ENCODE measurements at places on chromosomes 11 and 22. TPM values are rescaled to one million over a fixed set of nuclear protein-coding genes. Genes with fewer than 3 reads are reported as not detected.

DNA sequence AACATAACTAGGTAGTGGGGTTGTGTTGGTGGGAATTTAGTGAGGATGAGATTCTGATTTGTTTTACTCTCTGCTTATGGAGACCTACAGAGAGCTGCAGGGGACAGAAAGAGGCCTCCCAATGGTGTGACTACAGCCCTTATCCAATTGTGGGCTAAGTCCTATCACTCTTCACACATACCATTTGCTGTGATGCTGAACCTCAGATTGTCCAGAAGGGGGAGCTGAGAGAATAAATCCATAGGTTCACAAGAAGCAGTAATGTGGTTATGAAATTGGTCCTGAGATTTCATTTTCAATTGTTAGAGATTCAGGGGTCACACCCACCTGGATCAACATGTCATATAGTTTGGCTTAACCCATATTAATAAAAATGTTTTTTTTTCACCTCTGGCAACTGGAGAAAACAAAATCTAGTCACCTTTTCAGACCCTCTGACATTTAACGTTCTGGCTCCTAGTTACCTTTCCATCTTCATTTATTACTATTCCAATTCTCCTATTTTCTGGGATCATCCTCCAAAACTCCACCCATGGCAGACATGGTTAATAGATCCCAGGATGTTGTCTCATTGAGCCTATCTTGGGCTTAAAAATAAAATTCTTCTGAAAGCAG is 53.3 kb upstream of the PTPN5 start:
- H3K4me1 ChIP-seq = no peaks in the 10 kb centered on the region
- H3K36me3 ChIP-seq = no peaks in the 10 kb centered on the region
- H3K27me3 ChIP-seq = peaks cover 7% of the 10 kb centered on the region

The GGTLC2 gene
- not detected for total RNA-seq

DNA sequence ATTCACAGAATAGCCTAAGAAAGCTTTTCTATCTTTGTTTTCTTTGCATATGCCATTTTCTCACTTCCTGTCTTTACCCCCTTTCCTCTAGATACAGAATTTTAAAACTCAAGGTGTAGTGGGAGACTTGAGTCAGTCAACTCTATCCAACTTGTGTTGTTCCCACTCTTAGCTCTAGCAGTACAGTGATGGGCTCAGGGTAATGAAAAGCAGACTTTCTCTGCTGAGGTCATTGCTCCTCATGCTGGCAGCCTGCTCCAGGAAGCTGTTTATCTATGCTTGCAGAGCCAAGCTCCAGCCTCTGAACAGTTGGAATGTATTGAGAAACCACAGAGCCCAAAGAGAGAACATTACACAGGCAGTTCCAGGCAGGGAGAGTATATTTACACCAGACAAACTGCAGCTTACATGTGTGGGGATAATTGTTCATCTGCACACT is 68.1 kb downstream of the CSTPP1 start:
- peak; percentile 81 for DNase-seq
- no peaks in the 10 kb centered on the region for H3K27me3 ChIP-seq
- H3K36me3 ChIP-seq = no peaks in the 10 kb centered on the region

The ZNRD2 gene
- total RNA-seq = 51.9 TPM

DNA sequence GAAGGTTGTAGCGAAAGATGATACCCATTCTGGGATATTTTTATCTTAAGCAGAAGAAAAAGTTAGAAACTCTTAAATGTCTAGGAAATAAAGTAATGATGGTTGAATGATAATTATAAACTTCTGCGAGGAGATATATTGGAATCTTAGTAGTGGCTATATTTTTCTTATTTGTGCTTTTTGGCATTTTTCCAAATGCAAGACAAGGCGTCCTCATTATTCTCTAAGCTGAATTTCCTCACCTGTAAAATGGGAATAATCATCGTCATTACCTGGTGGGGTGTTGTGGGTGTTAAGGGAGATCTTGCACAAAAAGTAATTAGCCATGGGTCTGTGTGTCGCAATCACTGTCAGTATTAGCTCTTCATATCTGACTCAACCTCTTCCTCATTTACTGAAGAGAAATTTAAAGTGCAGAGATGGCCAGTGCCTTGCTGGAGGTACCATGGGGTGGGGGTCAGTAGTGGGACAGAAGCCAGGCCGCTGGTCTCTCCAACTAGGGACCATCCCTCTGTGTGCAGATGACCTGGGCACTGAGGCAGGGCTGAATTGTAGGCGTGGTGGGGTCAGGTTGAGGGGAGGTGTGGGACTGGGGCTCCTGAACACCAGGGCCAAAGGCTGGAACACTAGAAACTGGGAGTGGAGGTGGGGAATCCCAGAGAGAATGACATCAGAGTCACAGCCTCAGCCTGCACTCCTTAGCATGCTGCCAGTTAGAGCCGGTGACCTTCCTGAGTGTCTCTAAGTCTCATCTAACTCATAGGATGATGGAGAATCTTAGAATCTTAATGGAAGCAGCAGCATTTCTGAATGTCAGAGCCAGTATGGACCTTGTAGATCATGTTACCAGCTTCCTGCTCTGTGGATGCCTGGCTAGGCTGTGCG is 4.1 kb downstream of the PITPNM1 start:
- peaks cover 29% of the 10 kb centered on the region for H3K4me1 ChIP-seq
- peaks cover 39% of the 10 kb centered on the region for H3K36me3 ChIP-seq
- H3K4me3 ChIP-seq = no peak overlapping the region
- no peaks in the 10 kb centered on the region for H3K27me3 ChIP-seq

DNA sequence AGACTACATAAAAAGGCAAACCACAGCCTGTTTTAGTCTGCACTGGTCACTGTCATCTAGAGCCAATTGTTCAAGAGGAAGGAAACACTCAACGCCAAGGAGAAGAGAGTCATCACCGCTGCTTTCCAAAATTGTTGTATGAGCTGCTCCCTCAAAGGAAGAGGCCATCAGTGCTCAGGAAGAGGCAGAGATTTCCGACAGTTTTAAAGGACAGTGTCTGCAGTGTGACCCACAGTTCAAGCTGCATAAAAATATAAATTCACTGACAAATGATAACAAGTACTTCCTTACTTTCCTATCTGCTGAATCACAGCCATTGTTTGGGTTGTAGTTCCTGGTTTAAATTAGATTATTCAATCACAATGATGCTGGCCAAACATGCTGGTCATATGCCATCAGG is 16.4 kb downstream of the PRCP start:
- H3K4me1 ChIP-seq = peaks cover 19% of the 10 kb centered on the region
- no peak overlapping the region for H3K27ac ChIP-seq
- H3K4me3 ChIP-seq = no peak overlapping the region
- no peaks in the 10 kb centered on the region for H3K27me3 ChIP-seq

DNA sequence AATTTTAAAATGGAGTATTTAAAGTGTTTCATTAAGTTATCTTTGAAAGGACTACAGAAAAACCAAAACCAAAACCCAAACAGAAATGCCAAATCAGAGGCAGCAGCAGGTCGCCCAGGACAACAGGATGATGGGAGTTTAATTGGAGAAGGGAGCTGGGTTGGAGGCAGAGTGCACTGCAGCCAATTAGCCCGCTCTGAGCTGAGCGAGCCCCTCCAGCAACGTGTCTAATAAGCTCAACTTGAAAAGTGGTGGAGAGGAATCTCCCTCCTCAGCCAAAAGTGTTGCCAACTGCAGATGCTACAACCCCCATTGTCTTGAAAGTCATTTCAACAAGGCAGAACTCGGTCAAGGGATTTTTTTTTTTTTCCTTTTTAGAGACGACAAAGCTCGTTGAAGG is 323.9 kb downstream of the CADM1 start:
- H3K36me3 ChIP-seq = no peaks in the 10 kb centered on the region
- H3K4me3 ChIP-seq = no peak overlapping the region
- H3K27ac ChIP-seq = no peak overlapping the region
- H3K4me1 ChIP-seq = no peaks in the 10 kb centered on the region
- no peak for DNase-seq

The HTR3B gene
- not detected for total RNA-seq

DNA sequence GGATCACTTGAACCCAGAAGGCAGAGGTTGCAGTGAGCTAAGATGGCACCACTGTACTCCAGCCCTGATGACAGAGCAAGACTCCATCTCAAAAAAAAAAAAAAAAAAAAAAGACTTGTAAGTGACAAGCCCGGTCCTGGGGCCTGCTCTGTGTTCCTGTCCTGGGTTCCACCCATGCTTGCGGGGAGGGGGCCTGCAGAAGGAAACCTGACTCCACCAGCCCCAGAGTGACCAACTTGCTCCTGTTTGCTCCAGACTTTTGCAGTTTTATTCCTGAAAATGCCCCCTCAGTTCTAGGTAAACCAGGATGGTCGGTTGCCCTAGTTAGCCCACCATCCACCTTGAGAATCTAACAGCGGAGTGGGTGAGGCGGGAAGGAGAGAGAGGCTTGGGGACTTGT is 10.1 kb upstream of the LRP5 start:
- no peaks in the 10 kb centered on the region for H3K27me3 ChIP-seq
- H3K27ac ChIP-seq = peak overlapping the region; percentile 14
- no peaks in the 10 kb centered on the region for H3K36me3 ChIP-seq
- DNase-seq = no peak
- no peak overlapping the region for H3K4me3 ChIP-seq
- peaks cover 25% of the 10 kb centered on the region for H3K4me1 ChIP-seq

- no peak overlapping the region for H3K4me3 ChIP-seq
- no peak overlapping the region for H3K27ac ChIP-seq
These were observed 13.5 kb upstream of the VWA5A start for GRCh38 chr11:124101737-124102136.

DNA sequence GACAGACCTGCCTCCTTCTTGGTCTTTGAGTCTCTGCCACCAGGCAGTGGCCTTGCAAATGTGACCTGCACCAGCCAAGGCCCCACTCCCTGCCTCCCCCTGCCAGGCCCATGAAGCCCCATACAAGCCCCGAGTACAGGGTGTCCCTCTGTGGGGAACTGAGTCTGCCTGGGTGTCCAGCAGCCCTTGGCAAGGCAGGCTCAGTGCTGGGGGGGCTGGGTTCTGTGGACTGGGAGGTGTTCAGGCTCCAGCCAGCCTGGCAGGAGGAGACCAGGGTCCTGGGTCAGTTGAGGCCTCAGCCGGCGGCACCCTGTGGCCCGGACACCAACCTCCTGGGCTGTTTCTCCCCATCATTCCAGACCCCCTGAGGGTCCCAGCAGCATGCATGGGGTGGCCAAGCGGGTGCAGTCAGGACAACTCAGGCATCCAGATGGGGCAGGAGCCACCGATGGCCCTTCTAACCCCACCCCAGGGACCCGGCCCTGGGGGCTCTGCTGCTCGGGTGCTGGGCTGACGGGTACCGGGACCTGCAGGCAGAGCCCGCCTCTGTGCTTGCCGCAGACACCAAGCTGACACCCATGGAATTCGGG is 5.7 kb downstream of the MUC5AC start:
- H3K27me3 ChIP-seq = no peaks in the 10 kb centered on the region
- no peaks in the 10 kb centered on the region for H3K4me1 ChIP-seq
- no peak overlapping the region for H3K4me3 ChIP-seq
- H3K27ac ChIP-seq = peak overlapping the region; percentile 15

The FGF19 gene
- total RNA-seq = not detected

The RBMXL2 gene
- total RNA-seq = not detected

GRCh38 chr11:61947486-61948210 is 2.5 kb upstream of the BEST1 start:
- H3K4me1 ChIP-seq = peaks cover 29% of the 10 kb centered on the region
- DNase-seq = peak; percentile 88
- no peak overlapping the region for H3K4me3 ChIP-seq
- no peak overlapping the region for H3K27ac ChIP-seq

The ANKK1 gene
- total RNA-seq = not detected

GRCh38 chr11:80782135-80782885 is 1341.5 kb upstream of the TENM4 start:
- H3K27ac ChIP-seq = no peak overlapping the region
- no peak overlapping the region for H3K4me3 ChIP-seq
- H3K27me3 ChIP-seq = no peaks in the 10 kb centered on the region
- H3K36me3 ChIP-seq = no peaks in the 10 kb centered on the region
- no peaks in the 10 kb centered on the region for H3K4me1 ChIP-seq

- H3K27me3 ChIP-seq = no peaks in the 10 kb centered on the region
- no peak for DNase-seq
- peak overlapping the region; percentile 75 for H3K4me3 ChIP-seq
- H3K36me3 ChIP-seq = no peaks in the 10 kb centered on the region
- H3K4me1 ChIP-seq = peaks cover 20% of the 10 kb centered on the region
These were observed 439 bp downstream of the SPA17 start for GRCh38 chr11:124674168-124674517.

The OR10A6 gene
- not detected for total RNA-seq

- H3K4me3 ChIP-seq = peak overlapping the region; percentile 67
- peak overlapping the region; percentile 95 for H3K27ac ChIP-seq
- H3K36me3 ChIP-seq = no peaks in the 10 kb centered on the region
These were observed 495 bp upstream of the IFITM1 start for GRCh38 chr11:313304-313786.

DNA sequence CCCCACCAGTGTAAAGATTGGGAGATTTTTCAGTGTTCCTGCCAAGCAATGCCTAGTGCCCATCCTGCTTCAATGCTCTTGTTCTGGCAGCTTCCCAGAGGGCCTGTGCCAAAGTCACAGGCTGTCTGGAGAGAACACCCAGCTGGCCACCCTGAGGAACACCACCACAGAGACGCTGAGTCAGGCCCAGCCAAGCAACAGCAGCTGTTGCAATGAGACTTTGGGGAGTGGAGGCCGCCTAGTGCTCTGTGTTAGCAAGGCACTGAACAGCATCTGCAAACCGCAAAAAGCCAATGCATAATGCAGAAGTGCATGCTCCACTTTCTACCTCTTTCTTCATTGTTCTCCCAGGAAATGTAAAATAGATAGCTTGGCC is 168.1 kb downstream of the NXPE2 start:
- H3K36me3 ChIP-seq = no peaks in the 10 kb centered on the region
- no peak overlapping the region for H3K4me3 ChIP-seq
- H3K4me1 ChIP-seq = no peaks in the 10 kb centered on the region
- no peak for DNase-seq
- H3K27me3 ChIP-seq = no peaks in the 10 kb centered on the region

The ART1 gene
- not detected for total RNA-seq

GRCh38 chr22:37146507-37147180 is 3.1 kb downstream of the IL2RB start:
- no peaks in the 10 kb centered on the region for H3K36me3 ChIP-seq
- no peaks in the 10 kb centered on the region for H3K4me1 ChIP-seq
- DNase-seq = no peak
- no peak overlapping the region for H3K27ac ChIP-seq

DNA sequence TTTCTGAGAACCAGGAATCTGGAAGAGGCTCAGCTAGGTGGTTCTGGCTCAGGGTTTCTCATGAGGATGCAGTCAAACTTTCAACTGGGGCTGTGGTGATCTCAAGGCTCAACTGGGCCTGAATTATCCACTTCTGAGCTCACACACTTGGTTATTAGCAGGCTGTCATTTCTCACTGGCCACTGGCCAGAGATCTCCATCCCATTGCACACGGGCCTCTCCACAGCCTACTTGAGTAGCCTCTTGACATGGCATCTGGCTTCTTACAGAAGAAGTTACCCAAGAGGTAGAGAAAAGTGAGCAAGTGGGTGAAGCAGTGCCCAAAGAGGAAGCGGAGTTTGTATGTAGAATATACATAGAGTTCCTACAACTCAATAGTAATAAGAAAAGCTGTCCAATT is 16.0 kb downstream of the CALCA start:
- no peaks in the 10 kb centered on the region for H3K27me3 ChIP-seq
- H3K36me3 ChIP-seq = no peaks in the 10 kb centered on the region

GRCh38 chr11:62050716-62051115 is 73.1 kb upstream of the INCENP start:
- no peaks in the 10 kb centered on the region for H3K27me3 ChIP-seq
- no peak for DNase-seq
- H3K4me3 ChIP-seq = no peak overlapping the region

The TST gene
- 709 TPM for total RNA-seq

- no peak for DNase-seq
- H3K27ac ChIP-seq = no peak overlapping the region
- H3K4me1 ChIP-seq = no peaks in the 10 kb centered on the region
- no peaks in the 10 kb centered on the region for H3K27me3 ChIP-seq
These were observed 796.3 kb upstream of the RAG2 start for GRCh38 chr11:37394236-37394870.

The RAB6A gene
- 112 TPM for total RNA-seq

Measured in stomach (tissue), 19 donors.